ENCODE measurements at places on chromosomes 7 and 10. TPM values are rescaled to one million over a fixed set of nuclear protein-coding genes. Genes with fewer than 3 reads are reported as not detected.
A peak's percentile ranks its signal among the peaks of the same experiment; 100 is the strongest.

- H3K4me1 ChIP-seq: no peaks in the 10 kb centered on the region
- H3K36me3 ChIP-seq: no peaks in the 10 kb centered on the region
- no peak for DNase-seq
- no peak overlapping the region for H3K27ac ChIP-seq
- H3K4me3 ChIP-seq: no peak overlapping the region
Measured at GRCh38 chr10:57513637-57514036, 754.1 kb downstream of the IPMK start.

DNA sequence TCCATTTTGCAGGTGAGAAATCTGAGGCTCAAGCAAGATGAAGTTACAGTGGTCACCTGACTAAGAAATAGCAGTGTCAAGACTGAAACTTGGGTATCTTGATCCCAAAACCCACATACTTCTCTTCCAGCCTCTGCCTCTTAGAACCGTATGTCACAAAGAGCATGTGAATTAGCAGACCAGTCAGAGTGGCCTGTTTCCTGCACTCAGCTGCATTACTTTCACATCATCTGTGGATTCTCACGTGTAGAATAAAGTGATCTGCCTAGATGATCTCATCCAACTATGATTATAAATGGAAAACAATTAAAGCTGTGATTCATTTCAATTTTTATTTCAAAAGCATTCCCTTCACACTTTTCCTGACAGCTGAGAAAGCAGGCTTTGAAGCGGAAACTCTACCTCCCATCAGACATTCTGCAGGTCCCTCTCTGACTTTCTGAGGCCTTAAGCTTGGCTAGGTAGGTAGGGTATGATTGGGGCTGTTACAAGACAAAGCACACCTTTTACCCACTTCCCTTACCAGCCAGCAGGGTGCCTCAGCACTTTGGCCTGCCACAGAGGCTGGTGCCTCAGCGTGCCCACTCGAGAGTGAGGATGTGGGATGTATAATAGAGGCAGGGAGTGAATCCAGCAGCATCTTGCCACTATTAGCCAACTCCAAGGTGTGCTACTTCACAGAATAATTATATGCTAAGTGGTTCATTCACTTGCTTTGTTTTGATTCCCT is 70.2 kb upstream of the PDE1C start:
- no peak overlapping the region for H3K4me3 ChIP-seq
- no peak overlapping the region for H3K27ac ChIP-seq
- no peaks in the 10 kb centered on the region for H3K27me3 ChIP-seq
- no peaks in the 10 kb centered on the region for H3K4me1 ChIP-seq
- no peaks in the 10 kb centered on the region for H3K36me3 ChIP-seq
- DNase-seq: no peak

DNA sequence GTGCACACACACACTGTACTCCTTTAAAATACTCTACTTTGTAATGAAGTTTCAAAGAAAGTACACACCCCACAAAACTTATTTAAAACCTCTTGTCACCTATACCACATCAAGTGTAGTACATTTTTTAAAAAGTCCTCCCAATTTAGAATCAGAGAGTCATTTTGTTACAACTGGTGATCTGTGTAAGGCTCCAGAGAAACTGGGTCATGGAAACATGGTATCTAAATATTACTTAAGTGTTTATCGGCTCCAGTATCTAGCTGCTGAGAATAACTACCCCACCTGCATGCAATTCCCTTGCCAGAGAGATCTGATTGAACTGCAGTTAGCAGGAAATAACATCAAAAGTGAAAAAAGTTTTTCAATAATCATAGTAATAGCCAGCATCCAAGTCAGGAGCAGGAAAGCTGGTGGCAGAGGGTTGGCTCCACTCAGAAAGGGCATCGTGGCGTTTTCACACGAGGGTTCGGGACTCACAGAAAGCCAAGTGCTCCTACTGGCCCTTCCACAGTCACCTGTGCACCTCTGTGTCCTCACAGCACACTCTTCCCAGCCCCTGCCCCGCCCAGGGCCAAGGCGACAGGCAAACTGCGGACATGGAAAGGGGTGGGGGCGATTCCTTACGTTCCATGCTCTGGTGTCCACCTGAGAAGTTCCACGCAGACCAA is 6.5 kb downstream of the RGS10 start:
- no peaks in the 10 kb centered on the region for H3K36me3 ChIP-seq
- no peak for DNase-seq
- H3K4me3 ChIP-seq: peak overlapping the region; percentile 21
- H3K27me3 ChIP-seq: no peaks in the 10 kb centered on the region

DNA sequence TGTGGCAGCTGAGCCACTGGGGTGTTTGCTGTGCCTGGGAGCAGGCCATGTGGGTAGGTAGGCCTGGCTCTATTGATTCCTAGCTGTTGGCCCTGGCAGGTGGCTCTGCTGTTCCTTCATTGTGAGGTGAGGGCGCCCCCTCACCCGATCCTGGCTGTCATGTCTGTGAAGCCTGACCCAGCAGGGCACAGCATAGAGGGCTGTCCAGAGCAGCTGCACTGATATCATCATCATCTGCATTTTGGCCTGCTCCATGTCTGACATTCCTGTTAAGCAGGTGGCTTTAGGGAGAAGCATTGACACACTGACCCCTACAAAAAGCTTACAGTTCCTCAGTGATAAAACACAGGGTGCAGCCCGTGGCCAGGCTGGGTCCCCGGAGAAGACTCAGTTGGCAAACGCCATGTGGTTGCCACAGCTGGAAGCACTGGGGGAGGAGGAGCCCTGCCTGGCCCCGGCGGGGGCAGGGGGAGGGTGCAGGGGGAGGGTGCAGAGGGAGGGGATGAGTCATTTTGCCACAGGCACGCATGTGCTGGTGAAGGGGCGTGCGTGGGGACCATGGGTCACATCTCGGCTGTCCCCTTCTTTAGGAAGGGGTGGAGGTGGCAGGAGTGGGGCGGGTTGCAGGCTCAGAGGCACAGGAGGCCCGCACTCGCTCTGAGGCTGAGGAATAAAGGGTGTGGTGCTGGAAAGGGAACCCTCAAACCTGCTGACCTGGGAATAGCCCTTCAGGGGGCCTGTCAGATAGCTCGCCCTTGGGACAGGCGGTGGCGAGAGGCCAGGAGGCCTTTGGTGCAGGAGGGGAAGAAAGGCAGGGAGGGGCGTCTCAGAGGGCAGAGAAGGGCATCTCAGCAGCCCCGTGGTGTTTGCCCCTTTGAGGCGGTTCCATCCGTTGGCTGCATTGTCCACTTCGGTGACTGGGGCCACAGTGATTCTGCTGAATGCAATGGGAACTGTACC is 31.6 kb downstream of the IKZF1 start:
- no peaks in the 10 kb centered on the region for H3K27me3 ChIP-seq
- no peak overlapping the region for H3K4me3 ChIP-seq
- no peak overlapping the region for H3K27ac ChIP-seq
- peaks cover 37% of the 10 kb centered on the region for H3K4me1 ChIP-seq

GRCh38 chr7:77360104-77360503 is 56.0 kb downstream of the GSAP start:
- no peak overlapping the region for H3K27ac ChIP-seq
- no peak for DNase-seq
- no peak overlapping the region for H3K4me3 ChIP-seq
- H3K27me3 ChIP-seq: no peaks in the 10 kb centered on the region
- peaks cover 2% of the 10 kb centered on the region for H3K4me1 ChIP-seq

DNA sequence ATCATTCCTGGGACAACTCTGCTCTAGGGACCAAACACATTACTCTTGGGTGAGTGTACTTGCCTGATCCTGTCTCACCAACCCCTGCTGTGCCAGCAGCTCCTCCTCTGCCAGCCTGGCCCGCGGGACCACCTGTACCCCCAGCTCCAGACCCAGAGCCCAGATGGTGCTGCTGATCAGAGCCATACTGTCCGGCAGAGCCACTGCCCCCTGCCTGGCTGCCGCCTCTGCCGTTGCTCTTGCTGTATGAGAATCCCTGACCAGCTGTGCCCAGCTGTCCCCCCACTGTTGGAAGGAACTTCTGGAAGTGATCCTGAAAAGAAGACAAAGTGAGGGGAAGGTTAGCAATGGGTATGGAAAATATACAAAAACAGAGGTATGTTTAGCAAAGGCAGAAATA is 6.9 kb downstream of the MYOZ1 start:
- H3K4me3 ChIP-seq: no peak overlapping the region
- peak overlapping the region; percentile 24 for H3K27ac ChIP-seq
- H3K27me3 ChIP-seq: peaks cover 5% of the 10 kb centered on the region
- no peaks in the 10 kb centered on the region for H3K36me3 ChIP-seq

DNA sequence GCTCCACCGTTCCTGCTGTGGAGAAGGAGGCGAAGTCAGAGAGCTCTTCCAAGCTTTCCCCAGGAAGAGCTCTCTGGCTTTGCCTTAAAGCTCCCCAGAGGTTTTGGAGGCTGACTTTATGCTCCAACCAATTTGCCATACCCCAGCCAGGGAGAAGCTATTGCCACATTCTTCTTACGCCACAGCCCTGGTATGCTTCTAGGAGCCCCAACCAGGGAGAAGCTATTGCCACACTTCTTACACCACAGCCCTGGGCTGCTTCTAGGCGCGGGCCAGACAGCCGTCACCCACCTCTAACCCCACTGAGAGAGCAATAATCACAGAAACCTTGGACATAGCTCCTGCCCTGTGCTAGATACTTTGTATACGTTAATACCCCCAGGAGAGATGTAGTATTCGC is 951 bp downstream of the ELOVL3 start:
- peaks cover 43% of the 10 kb centered on the region for H3K27me3 ChIP-seq
- peak overlapping the region; percentile 53 for H3K4me3 ChIP-seq
- no peak overlapping the region for H3K27ac ChIP-seq
- H3K4me1 ChIP-seq: peaks cover 30% of the 10 kb centered on the region
- no peak for DNase-seq

DNA sequence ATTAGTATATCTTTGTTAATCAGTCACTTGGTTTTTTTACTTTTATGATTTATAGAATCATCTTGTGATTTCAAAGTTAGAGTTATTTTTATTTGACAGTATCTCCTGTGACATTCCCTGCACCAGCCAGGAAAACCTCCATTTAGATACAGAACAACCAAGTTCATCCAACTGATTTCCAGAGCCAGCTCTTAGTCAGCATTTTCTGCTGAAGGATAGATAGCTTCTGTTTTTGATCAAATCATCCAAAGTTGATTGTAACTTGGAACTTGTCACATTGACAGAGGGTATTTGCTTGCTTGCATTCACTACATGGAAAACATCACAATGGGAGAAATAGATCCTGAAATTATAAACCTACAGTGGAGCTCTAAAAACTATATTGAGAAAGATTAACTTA is 122.6 kb downstream of the PON1 start:
- peaks cover 12% of the 10 kb centered on the region for H3K27me3 ChIP-seq
- peaks cover 3% of the 10 kb centered on the region for H3K4me1 ChIP-seq
- H3K27ac ChIP-seq: no peak overlapping the region
- no peaks in the 10 kb centered on the region for H3K36me3 ChIP-seq
- no peak for DNase-seq

DNA sequence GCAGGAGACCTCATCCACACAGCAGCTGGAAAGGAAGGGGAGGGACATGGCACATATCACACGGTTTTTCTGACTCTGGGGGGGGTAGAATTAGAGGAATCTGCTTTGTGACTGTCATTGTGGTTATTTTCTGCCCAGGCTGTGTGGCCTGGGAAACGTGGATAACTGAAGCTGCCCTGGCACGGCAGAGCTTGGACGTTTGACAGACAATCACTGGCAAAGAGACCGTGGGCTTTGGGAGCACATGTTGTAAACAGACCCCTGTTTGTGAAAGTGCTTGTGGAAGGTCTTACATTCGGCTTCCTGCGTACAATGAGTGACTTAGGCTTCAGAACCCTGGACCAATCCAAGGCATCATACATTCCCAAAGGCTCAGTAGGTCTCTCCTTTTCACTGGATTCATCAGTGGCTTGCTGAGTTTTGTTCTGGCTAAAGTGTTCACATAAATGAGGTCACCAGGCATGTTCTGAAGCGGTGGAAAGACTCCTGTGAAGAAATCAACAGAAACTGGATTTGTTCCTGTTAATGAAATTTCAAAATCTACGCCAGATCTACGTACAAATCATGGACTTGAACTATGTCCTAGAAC is 188.2 kb downstream of the TEX36 start:
- DNase-seq: no peak
- H3K4me3 ChIP-seq: no peak overlapping the region
- peaks cover 5% of the 10 kb centered on the region for H3K27me3 ChIP-seq
- H3K4me1 ChIP-seq: no peaks in the 10 kb centered on the region
- H3K36me3 ChIP-seq: no peaks in the 10 kb centered on the region
- H3K27ac ChIP-seq: no peak overlapping the region

DNA sequence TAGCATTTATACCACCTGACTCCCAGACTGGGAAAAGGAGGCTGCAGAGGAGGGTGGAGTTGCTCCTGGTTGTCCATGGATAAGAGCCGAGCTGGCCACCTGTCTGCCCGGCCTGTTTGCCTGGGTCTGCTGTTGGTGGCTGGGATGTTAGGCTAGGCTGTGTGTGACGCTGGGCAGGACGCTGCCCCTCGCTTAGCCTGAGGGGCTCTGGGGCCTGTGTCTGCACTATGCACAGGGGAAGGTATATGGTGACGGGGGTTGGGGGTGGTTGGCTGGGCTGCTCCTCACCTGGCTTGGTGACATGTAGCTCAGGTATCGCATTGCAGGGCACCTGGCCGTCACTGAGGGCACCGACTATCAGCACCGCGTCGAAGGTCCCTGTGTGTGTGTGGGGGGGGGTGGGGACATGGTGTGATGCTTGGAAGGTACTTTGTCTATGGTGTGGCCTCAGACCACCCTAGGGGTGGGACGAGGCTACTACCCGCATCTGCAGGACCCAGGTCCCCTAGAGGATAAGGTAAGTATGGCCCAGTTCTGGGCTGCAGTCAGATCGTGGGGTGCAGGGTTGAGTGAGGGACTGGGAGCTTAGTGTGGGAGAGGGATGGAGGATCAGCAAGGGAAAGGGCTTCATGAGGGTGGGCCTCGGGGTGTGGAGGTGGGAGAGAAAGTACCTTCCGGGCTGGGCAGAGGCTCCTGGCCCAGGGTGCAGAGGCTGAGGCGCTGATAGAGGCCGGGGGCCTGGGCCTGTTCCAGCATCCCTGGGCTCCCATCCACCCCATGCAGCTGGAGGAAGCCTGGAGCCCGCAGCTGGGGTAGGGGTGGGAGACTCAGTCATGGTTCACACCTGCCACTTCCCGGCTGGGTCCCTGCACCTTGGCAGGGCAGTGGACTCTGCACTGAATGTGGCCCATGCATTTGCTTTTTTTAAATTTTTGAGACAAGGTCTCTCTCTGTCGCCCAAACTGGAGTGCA is 2.3 kb downstream of the METTL27 start:
- peaks cover 7% of the 10 kb centered on the region for H3K27me3 ChIP-seq
- peaks cover 10% of the 10 kb centered on the region for H3K4me1 ChIP-seq
- no peaks in the 10 kb centered on the region for H3K36me3 ChIP-seq
- no peak overlapping the region for H3K4me3 ChIP-seq
- no peak for DNase-seq

- H3K4me1 ChIP-seq: peaks cover 8% of the 10 kb centered on the region
- DNase-seq: no peak
- peaks cover 9% of the 10 kb centered on the region for H3K36me3 ChIP-seq
- H3K27me3 ChIP-seq: no peaks in the 10 kb centered on the region
- H3K27ac ChIP-seq: no peak overlapping the region
Measured at GRCh38 chr10:35058134-35058533, 32.0 kb downstream of the CUL2 start.

GRCh38 chr7:63899691-63900393 is 98.8 kb upstream of the ZNF722 start:
- H3K4me1 ChIP-seq: peaks cover 6% of the 10 kb centered on the region
- no peaks in the 10 kb centered on the region for H3K27me3 ChIP-seq
- H3K4me3 ChIP-seq: peak overlapping the region; percentile 98
- H3K27ac ChIP-seq: peak overlapping the region; percentile 91

Gene ASAH2
- 2.5 TPM for total RNA-seq

Gene DEPP1
- total RNA-seq: 0.27 TPM

Gene CALHM1
- total RNA-seq: not detected

Gene TCF7L2
- total RNA-seq: 3.1 TPM

Gene SCIN
- 0.15 TPM for total RNA-seq

Gene PANK1
- 1.2 TPM for total RNA-seq

Gene SUN3
- not detected for total RNA-seq

Gene CACNA2D1
- not detected for total RNA-seq

Gene XRCC2
- total RNA-seq: 0.25 TPM

Gene BZW2
- total RNA-seq: 24.0 TPM

Gene PDE6C
- not detected for total RNA-seq
